ENCODE measurements at places on chromosomes 3 and 15. TPM values are rescaled to one million over a fixed set of nuclear protein-coding genes. Genes with fewer than 3 reads are reported as not detected.
A peak's percentile ranks its signal among the peaks of the same experiment; 100 is the strongest.

DNA sequence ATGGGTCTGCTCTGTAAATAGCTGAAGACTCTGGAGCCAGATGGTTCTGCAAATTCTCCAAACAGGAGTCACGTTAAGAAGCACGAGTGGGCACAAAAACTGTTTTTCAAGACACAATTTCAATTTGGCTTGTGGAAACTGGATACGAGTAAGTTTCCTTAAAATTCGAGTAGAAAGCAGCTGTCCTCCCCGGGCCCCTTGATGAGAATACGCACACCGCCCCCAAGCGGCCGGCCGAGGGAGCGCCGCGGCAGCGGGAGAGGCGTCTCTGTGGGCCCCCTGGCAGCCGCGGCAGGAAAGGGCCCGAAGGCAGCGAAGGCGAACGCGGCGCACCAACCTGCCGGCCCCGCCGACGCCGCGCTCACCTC lies 778 bp upstream of the THBS1 start:
- H3K27me3 ChIP-seq = no peaks in the 10 kb centered on the region
- peaks cover 16% of the 10 kb centered on the region for H3K4me1 ChIP-seq
- peaks cover 25% of the 10 kb centered on the region for H3K36me3 ChIP-seq
- peak overlapping the region; percentile 95 for H3K27ac ChIP-seq
- peak; percentile 96 for DNase-seq

GRCh38 chr15:69869881-69870505 lies 227.7 kb downstream of the TLE3 start:
- H3K4me3 ChIP-seq = no peak overlapping the region
- DNase-seq = no peak

Gene GPR149
- not detected for total RNA-seq

Gene CFAP20DC
- total RNA-seq = 8.2 TPM

DNA sequence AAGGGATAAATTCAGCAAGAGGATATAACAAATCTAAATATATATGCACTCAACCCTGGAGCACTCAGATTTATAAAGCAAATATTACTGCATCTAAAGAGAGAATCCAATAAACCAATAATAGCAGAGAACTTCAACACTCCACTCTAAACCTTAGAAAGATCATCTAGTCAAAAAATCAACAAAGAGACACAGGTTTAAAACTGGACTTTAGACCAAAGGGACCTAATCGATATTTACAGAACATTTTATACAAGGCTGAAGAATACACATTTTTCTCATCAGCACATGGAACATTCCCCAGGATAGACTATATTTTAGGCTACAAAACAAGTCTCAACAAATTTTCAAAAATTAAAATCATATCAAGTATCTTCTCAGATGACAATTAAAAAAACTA lies 379.0 kb downstream of the GBE1 start:
- no peak for DNase-seq
- no peak overlapping the region for H3K27ac ChIP-seq
- H3K36me3 ChIP-seq = no peaks in the 10 kb centered on the region
- no peak overlapping the region for H3K4me3 ChIP-seq

Data from GM23248 (cell line).